DND-41 (cell line): ENCODE measurements at places on chromosomes 13 and 19.

DNA sequence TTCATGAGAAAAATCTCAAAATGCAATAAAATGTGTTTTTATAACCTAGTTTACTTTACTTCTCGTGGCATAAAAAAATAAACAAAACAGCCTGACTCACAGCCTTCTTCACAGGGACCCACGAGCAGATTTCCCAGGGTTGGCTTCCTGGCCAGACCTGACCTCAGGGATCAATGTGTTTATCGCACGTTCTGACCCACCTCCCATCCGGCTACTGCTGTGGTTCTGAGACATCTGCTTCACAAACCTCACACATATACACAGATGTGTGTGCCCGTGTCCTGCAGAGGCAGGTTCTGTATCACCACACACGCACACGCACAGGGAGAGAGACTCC, 118.3 kb downstream of the COL4A2 start:
- DNase-seq, result no peak

DNA sequence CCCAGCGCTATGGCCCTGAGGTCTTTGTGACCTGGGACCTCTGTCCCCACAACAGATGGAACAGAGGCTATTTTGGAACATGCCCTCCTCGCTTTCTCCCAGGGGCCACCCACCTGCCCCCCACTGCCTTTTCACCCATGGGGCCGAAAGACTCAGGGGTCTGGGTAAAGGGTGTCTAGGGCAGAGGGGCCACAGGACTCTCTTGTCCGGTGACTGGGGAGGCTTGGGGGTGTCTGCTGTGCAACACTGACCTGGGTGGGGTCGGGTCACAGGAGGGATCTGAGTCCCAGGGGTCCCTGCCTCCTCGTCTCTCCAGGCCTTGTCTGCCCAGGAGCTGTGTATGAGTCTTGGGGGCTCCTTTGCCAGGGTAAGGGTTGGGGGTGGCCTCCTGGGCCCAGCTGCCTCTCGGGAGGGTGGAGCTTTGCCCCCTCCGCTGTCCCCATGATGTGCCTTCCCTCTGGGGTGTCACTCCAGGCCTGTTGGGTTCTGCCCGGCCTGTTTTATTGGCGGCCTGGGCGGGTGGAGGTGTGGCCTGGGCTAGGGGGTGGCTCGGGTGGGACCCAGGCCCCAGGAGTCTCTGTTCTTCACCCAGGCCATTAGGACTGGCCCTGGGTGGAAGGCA, 2.1 kb downstream of the ARID3A start:
- no peak for DNase-seq

DNA sequence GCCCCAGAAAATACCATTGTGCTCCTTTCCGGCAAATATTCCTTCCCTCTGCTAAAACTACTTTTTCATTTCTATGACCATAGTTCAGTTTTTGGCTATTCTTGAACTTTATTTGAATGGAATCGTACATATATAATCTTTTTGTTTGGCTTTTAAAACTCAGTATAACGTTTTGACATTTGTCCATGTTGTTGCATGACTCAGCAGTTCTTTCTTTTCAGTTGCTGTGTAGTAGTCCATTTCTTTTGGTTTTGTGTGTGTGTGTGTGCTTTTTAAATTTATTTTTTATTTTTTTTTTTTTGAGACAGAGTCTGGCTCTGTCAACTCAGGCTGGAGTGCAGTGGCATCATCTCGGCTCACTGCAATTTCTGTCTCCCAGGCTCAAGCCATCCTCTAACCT, 35.0 kb downstream of the ITM2B start:
- DNase-seq, result no peak

DNA sequence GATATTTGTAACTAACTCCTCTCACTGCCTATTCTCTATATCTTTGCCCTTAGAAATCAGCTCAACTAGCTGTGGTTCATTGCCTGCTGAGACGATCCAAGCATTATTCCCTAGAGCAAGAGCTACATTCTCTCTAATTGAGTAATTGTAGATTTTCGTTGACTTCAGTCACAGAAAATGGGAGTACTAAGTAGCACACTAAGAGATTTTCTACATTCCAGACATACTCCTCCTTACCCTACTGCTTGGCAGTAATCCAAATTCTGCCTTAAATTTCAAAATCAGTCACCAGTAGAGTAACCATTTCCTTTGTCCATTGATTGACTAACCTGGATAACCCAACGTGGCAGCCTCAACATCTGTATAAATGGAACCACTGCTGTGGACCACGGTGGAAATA, 1786.8 kb downstream of the SLITRK5 start:
- no peak for DNase-seq

DNA sequence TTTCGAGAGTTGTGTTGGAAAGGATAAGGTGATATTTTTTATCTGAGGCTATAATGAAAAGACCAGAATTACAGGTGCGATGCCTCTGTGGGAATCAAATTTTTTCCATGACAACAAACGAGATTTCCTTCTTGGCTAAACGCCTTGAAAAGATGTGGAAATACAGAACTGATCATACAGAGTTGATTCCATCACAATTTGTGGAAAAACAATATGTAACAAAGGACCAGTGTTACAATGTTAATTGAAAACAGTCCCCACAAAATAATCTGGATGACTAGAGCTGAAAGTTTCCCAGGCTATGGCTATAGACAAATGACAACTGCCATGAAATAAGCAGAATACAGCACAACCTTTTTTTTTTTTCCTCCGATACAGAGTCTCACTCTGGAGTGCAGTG, 628.9 kb downstream of the DIAPH3 start:
- no peak for DNase-seq

DNA sequence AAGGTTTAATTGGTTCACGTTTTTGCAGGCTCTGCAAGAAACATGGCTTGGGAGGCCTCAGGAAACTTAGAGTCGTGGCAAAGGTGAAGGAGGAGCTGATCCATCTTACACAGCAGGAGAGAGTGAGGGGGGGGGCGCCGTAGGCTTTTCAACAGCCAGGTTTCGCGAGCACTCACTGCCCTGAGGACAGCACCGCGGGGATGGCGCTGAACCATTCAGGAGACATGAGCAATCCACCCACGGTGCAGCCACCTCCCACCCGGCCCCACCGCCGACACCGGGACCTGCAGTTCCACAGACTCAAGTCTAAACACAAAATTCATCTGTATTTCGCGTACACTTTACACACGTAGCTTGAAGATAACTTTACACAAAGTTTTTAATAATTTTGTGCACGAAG, 73.6 kb downstream of the KDM4B start:
- DNase-seq, result no peak

- no peak for DNase-seq
Measured at GRCh38 chr13:109494925-109495369, 291.4 kb downstream of the IRS2 start.

DNA sequence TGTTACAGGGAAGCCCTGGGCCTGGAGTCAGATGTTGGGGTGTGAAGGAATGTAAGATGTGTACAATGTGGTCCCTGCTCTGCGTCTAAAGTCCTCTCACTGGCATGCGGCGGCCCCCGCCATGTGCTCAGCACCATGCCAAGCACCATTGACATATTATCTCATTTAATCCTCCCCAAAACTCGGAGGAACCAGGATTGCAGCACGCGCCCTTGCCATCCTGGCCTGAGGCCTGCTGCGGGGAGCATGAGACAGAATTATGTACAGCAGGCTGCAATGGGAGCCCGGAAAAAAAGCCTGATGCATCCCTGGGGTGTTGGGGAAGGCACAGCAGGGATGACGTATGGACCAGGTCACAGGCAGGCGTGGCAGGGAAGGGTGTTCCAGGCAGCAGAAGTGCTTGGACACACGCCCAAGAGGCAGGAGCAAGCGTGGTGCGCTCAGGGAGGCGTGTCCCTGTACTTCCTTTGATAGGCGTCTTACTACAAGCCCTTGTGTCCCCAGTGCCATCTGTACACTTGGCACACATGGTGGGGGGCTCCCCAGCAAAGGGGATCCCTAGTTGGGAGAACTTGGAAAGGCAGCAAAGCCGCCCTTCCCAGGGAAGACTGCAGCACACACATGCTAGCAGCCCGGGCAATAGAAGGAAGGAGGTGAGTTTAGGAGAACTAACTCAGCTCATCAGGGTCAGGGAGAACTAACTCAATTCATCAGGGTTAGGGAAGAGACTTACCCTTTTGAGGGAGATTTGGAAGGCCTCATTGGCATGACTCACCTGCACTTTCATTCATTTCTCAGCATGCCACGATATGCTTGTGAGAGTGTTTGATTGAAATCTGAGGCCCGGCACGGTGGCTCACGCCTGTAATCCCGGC, 3.4 kb downstream of the EVI5L start:
- DNase-seq, result no peak

- no peak for DNase-seq
Measured at GRCh38 chr19:30512176-30513081, 140.2 kb downstream of the ZNF536 start.

DNA sequence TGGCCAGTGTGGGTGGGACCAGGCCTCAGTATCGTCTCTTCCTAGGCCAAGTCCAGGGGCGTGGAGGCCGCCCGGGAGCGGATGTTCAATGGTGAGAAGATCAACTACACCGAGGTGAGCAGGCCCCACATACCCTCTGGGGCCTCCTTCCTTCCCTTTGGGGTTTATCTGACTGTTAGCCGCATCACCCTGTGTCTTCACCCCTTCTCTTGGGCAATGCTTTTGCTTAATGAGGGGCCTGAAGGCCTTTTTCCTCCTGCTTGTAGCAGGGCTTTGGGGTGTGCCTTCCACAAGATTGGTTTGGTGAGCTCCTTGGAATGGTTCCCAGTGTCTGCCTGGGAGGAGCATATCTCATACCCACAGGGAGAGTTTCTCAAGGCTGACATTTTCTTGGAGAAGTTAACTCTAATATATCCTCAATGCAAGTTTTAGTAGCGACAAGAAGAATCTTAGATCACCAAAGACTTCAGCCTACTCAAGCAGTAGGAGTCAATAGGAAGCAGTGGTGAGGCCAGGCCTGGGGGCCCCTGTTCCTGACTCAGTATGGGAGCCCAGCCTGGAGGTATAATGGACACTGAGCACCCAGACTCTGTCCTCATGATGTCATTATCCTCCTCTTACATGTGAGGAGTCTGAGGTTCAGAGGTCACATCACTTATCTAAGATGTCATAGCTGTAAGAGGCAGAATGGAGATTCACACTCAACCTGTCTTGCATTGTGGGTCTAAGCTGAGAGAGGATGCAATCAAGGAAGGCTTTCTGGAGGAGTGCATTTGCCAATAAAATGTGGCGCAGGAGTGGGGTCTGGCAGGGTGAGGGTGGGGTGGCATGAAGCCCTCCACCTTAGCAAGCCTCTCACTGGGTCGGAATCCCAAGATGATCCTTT, 2.0 kb downstream of the GPI start:
- DNase-seq, result no peak

DNA sequence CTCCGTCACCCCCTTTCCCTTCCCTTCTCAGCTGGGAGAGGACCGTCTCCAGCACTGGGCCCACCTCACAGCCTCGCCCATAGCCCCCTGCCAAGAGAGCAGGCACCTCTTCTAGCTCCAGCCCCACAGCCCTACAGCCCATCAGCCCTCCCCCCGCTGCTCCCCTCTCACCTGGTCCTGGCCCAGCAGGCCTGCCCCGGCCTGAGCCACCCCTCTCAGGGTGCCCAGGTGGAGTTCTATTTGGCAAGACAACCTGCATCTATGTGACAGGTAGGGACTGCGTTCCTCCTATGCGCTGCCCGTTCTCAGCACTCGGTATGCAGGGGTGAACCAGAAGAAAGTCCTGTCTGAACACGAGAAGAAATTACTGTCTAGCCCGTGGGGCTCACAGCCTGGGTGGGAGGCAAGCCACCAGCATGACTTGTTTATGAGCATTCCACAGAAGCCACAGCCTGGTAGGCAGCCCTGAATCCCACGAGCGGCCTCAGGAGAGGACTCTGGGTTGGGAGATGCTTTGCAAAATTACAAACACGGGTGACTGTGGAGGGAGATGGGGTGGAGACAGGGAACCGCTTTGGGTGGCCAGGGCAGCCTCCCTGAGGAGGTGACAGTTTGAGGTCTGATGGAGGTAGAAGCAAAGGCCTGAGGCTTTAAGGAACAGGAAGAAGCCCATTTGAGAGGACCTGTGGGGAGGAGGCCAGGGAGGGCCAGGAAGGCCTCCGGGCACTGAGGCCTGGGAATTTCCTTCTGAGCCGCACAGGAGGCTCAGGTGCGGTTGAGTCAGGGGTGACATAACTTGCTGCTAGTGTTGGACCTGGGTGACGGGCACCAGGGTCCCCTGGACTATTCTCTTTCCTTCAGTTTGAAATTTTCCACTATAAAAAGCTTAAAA, 1.2 kb upstream of the PLEKHF1 start:
- DNase-seq, result no peak

- DNase-seq, result no peak
Measured at GRCh38 chr19:16095071-16095571, 16.6 kb upstream of the RAB8A start.

DNA sequence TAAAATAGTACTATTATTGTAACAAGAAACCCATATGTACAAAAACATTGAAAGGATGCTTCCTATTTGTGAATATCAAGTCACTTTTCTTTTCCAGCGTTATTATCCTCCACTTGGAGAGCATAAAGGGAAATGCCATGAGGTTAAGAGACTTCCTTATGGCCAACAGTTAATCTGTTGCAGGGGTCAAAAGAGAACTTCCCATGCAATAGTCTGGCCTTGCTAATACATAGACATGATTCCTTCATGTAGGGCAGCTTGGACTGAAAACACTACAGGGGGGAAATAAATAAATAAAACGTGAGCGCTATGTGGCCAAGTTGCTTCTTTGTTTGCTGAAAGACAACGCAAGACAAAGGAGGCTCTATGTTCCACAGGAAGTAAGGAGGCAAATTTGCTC, 269.1 kb upstream of the EDNRB start:
- DNase-seq, result no peak

- DNase-seq, result no peak
Measured at GRCh38 chr13:28958018-28958417, 137.9 kb downstream of the MTUS2 start.

GRCh38 chr13:54356209-54356608, 1327.6 kb downstream of the OLFM4 start:
- no peak for DNase-seq

DNA sequence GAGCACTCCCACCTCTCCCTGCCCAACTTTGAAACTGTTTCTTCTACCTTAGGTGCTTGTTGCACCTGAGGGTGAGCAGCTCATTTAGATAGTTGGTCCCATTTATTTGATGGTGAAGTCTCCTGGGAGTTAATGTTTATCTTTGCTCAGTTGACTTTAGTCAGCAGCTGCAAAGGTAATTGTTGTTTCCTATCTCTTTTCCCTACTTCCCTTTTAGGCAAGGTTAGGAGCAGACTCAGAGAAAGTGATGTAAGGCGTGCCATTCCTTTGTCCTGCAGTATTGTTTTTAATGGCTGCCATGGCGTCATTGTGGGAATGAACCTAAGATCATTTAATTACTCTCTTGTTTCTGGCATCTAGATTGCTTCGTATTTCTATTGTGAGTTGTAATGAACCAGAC, 11.6 kb downstream of the AKAP11 start:
- DNase-seq, result no peak

DNA sequence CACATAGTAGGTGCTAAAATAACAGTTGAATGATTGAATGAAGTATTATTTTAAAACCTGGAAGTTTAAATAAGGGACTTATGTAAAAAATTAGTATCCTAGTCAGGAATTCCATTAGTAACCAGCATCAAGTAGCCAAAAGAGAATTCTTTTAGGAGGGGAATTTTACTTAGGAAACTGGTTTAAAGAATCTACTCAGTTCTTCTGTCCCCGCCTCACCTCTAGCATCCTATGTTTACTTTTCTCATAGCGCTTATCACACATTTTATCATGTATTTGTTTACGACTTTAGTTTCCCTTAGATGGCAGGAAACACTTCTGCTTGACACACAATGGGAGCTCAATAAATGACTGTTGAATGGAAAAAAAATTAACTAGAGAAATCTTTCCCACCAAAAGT, 229.0 kb downstream of the KLF5 start:
- DNase-seq, result no peak

- no peak for DNase-seq
Measured at GRCh38 chr19:18227781-18228271, 1.6 kb upstream of the PDE4C start.

GRCh38 chr13:39655041-39655568, 357 bp upstream of the COG6 start:
- DNase-seq, result no peak
